GOT3 (cell line): ENCODE measurements at places on chromosomes 4 and X.

DNA sequence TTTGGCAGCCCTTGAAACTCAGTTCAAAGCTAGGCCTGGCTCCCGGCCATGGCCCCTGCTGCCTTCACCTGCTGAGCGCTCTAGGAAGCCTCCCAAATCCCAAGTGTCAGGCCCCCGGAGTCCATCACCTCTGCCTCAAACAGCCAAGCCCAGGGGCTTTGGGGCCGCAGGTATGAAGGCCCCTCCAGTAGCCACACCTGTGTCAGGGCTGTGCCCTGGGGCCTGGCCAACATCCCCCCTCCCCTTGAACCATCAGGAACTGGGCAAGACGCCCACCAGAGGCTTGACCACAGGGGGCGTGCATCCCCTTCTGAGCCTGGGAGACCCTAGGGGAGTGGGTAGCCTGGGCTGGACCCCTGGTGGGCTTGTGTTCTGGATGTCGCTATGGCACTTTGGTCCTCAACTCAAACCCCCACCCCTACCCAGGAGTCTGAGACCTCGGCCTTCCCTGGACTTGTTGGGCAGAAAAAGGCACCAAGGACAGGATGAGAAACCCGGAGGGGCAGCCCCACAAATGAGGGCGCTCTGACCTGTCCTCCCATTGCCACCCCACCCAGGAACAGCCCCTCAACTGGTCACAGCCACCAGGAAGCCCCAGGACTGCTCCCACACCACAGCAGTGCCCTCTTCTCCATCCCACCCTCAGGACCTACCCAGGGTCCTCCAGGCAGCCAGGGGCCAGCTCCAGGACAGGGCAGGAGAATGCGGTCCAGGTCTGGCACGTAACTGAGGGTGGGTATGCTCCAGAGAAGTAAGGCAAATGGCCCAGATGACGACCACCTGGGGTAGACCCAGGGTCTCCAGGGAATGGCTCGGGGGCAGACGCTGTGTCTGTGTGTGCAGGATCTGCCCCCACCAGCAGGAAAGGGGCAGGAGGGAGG, 4.2 kb upstream of the SLBP start:
- DNase-seq: no peak

GRCh38 chrX:41019041-41019392, 66.2 kb upstream of the USP9X start:
- DNase-seq: no peak

GRCh38 chrX:120274958-120275357, 24.3 kb downstream of the ZBTB33 start:
- no peak for DNase-seq

- no peak for DNase-seq
Observed at GRCh38 chrX:42247241-42247640, 323.9 kb upstream of the CASK start.

GRCh38 chr4:9980898-9981297, 40.4 kb downstream of the SLC2A9 start:
- DNase-seq: no peak

DNA sequence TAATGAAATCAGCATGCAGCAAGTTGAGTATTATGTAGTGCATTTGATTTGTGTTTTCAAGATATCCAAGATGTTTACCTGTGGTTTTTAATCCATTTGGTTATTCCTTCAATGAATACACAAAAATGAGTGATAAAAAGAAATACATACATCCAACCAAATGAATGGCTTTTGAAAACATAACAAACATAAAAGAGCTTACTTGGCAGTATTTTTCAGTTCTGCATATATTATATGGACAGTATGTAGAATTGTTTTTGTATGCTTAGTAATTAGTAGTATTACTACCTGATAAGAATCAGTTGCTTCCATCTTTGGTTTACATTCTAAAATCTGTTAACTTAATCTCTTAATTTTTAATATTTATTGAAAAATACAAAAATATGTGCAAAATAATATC, 908.9 kb upstream of the AGA start:
- no peak for DNase-seq

DNA sequence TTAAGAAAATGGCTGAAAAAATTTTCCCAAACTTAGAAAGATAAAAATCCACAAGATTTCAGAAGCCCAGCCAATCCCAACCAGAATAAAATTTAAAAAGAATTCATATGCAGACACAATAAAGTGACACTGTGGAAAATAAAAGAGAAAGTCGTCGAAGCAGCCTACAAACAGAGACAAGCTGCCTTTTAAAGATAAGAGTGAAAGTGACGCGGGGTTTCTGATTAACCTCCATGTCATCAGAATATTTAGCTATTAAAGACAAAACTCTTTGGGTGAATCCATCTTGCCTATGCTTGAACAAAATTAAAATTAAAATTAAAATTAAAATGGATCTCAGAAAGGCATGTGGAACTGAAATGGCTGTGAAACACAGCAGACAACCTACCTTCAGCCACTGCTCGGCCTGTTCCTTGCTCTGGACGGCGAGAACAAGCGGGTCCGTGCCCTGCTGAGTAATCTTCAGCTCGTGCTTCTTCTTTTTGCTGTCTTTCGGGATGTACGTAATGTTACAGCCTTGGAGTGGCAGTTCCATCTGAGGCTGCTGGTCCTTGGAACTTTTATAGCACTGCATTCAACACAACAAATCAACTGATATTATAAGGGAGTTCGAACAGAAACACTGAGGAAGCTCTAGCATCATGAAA, 101.4 kb downstream of the AFAP1 start:
- no peak for DNase-seq

DNA sequence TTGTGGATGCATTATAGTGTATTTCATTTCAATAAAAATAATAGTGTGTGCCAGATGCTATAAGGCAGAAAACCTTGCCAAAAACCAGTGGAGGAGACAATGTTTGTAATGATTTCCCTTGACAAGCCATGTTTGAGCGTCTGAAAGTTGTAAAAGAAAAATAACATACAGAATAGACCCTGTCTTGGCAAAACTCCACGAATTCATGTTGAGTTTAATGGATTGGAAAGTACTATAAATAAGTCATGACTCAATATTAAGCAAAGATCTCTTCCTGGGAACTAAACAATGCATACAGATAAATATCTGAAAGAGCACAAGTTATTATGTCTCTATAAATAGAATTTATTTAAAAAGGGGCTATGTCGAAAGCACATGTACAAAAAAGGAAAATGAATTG, 543.5 kb downstream of the GABRG1 start:
- DNase-seq: no peak

DNA sequence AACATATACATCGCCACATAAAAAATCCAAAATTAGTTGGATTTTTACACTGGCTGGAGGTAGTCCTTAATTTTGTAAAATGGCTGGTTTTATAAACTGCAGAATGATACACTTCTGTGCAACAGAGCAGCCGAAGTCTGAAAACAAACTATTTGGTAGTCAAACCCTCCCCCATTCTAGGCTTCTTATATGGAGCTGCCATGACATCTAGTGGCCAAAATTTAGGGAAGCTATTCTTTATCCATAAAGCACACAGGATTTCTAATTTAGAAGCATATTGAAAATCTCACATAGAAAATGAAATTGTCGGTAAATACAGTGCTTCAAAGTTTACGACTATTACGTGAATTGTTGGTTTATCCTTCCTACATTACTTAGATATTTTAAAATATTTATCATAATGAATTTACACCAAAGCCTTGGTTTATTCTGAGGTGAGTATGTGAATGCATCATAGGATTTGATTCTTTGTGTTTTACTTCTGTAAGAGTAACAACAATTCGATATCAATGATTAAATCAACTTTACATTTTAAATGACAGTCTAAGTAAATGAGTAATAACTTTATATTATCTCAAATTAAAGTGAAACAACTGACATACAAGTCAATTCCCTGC, 113.4 kb upstream of the FAM241A start:
- DNase-seq: no peak

DNA sequence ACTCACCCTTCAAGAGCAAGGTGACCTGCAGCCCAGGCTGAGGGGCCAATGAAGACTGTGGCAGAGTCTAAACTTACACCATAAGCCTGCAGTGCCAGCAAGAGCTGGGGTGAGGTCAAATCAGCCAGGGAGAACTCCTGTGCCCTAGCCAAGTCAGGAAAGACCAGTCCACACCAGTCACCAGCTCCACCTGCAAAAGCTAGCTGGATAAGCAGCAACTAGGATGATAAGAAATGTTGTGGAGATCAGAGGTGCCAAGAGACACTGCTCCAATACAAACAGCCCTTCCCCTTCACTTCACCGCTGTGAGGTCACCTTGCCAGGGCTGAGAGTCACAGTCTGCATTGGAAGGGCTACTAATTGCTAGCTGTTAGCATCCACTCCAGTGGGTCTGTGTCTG, 31.3 kb downstream of the NIPAL1 start:
- no peak for DNase-seq

DNA sequence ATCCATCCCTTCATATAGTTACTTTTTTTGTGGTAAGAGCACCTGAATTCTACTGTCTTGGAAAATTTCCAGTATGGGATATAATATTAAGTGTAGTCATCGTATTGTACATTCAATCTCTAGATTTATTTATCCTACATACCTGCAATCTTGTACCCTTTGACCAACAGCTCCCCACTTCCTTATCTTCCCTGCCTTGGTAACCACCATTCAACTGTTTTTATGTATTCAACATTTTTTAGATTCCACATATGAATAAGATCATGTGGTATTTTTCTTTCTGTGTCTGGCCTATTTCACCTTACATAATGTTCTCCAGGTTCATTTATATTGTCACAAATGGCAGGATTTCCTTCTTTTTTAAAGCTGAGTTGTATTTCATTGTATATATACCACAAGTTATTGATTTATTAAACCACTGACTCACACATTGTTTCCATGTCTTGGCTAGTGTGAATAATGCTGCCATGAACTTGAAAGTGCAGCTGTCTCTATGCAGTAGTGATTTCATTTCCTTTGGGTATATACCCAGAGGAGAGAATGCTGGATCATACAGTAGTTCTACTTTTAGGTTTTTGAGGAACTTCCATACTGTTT, 572.5 kb downstream of the MAGEB5 start:
- no peak for DNase-seq

GRCh38 chr4:1381181-1381621, 25.0 kb downstream of the NKX1-1 start:
- DNase-seq: no peak

- DNase-seq: no peak
Observed at GRCh38 chr4:80195441-80196140, 1.7 kb upstream of the PRDM8 start.
